Caki2 (cell line): ENCODE measurements at places on chromosomes 7 and 10. TPM values are rescaled to one million over a fixed set of nuclear protein-coding genes. Genes with fewer than 3 reads are reported as not detected.

- no peak for DNase-seq
Observed at GRCh38 chr10:20632696-20633095, 264.4 kb downstream of the NEBL start.

- no peak for DNase-seq
Observed at GRCh38 chr10:3595736-3596135, 189.3 kb downstream of the KLF6 start.

DNA sequence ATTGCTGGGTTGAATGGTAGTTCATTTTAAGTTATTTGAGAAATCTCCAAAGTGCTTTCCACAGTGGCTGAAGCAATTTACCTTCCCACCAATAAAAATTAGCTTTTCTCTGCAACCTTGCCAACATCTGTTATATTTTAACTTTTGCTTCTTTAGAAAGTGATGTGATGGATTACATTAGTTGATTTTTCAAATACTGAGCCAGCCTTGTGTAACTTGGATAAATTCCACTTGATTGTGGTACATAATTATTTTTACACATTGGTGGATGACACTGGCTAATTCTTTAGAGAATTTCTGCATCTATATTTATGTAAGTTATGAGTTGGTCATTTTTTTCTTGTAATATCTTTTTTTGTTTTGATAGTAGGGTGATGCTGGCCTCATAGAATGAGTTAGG is 634.1 kb downstream of the GALNT17 start:
- peak; percentile 7 for DNase-seq

GRCh38 chr10:131480066-131480465 is 168.5 kb upstream of the TCERG1L start:
- DNase-seq = no peak

DNA sequence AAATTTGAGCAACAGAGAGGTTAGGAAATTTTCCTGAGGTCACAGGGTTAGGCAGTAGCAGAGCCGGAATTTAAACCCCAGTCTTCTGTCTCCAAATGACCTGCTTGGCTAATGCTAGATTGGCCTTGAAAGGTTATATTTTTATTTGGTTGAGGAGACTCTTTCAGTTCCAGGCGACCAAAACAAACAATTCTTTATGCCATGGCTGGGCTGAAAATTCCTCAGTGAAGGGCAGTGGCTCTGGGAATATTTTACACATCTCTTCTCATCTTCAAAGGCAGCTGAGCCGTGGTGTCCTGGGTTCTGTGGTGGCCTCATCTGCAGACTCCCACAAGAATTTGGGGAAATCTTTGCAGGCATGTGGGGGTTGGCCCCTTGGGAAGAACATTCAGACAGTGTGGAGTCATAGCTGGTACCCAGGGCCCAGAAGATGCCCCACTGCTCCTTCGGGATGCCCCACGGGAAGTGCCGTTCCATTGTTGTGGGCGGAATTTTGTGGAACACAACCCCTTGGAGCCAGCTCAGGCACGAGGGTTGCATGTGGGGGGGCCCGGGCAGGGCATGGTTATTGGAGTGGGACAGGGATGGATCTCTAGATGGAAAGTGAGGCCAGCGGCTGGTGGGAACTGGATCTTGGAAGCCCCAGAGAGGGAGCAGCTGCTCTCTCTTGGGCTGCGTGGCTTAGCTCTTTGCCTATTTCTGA is 33.2 kb downstream of the RPS24 start:
- DNase-seq = no peak

- no peak for DNase-seq
Observed at GRCh38 chr10:79017882-79018520, 50.8 kb upstream of the ZMIZ1 start.

- no peak for DNase-seq
Observed at GRCh38 chr7:127910670-127911069, 120.6 kb downstream of the LRRC4 start.

DNA sequence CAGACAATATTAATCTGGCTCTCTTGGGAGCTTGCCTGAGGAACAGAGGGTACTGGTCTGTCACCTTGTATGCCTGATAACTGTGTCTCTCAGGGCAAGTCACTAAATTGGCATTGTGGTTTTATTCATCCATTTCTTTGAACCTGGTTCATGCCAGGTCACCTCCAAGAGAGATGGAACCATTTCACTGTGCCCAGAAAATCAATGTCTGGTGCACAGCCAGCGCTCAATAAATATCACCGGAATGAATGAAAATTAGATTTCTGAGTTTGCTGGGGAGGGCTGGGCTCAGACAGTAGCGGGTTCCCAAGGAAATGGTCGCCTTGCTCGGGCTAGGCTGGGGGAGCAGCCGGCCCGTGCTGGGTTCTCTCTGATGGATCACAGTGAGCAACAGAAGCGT is 64.1 kb upstream of the BAIAP2L1 start:
- DNase-seq = no peak

DNA sequence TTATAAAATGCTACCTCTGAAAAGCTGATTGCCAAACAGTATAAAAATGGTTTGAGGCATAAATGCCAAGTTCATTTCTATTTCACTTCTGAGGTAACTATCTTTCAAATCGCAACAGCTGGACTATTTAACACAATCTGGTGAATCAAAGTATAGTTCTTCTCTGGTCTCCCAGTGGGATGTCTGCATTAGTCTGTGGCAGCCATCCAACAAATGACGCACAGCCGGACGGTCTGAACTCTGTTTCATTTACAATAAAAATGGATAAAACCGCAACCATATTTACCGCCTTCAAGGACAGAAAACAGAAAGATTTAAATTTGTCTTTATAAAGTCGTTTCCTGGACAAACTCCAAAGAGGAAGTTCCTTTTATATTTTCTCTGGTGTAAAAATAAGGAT is 41.9 kb downstream of the ENO4 start:
- DNase-seq = no peak

DNA sequence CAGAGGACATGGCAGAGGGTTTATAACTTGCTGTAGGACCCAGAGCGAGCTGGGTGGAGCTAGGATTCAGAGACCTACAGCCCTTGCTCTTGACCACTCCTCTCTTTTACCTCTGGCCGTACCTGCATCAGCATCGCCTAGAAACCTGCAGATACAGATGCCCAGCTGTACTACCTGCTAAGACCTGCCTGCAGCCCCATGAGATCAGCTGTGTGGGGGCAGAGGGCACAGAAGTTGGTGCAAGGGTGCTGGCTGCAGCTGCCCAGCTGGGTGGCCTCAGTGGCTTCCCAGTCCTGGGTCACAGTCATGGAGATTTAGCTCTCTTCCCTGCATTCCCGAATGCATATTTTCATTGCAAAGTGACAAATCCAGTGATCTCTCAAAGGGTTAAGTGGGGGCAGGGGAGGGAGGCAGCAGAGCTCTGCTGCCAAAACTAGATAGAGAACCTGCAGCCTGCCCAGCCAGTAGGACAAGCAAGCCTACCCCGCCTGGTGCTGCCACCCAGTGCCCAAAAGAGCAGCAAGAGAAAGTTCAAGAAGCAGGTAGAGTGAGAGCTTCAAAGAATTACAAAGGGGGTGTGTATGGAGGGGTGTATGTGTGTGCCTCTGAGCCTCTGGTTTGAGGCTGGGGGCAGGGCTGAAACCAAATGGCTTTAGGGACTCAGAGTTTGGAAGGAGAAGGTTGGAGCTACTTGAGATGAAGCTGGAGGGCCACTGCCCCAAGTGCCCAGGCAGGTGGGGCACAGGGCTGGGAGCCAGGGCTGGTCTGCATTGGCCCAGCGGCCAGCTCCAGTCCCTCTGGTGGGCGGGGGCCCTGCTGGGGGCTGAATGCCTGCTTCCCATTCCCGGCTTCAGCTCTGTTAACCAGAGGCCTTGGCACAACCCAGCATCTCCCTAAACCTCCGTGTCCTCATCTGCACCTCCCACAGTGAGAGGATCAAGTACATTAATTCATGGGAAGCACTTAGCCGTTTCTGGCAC is 6.9 kb downstream of the FAM241B start:
- no peak for DNase-seq

DNA sequence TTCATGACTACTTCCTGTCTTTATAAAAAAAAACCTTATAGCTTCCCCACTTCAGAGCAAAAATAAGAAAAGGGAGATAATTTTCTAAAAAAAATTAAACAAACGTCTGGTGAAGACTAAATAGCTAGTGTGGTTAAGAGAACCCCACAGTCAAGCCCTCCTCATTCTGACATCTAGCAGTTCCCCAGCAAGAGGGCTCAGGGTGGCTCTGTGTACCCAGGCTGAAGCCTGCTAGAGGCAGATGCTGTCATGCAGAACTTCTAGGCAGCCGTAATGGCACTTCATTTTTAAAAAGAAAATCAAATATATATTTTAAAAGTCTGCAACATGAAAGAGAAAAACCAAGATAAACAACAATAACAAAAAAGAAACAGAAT is 223.1 kb upstream of the KLF14 start:
- DNase-seq = no peak

The PNLIPRP1 gene
- total RNA-seq = not detected in 2 replicates

The CEP55 gene
- total RNA-seq = 44.4 and 58.9 TPM in 2 replicates

The TRPV5 gene
- not detected in 2 replicates for total RNA-seq

The CYP2C8 gene
- total RNA-seq = 0.24 TPM in 1 of 2 replicates, not detected in the other

The CUBN gene
- 0.03 and 0.34 TPM in 2 replicates for total RNA-seq

The SLC16A9 gene
- total RNA-seq = 4.9 and 8.9 TPM in 2 replicates

The NEBL gene
- total RNA-seq = 5.4 and 7.4 TPM in 2 replicates
